ENCODE measurements at places on chromosomes 13 and 19. TPM values are rescaled to one million over a fixed set of nuclear protein-coding genes. Genes with fewer than 3 reads are reported as not detected.
A peak's percentile ranks its signal among the peaks of the same experiment; 100 is the strongest.

DNA sequence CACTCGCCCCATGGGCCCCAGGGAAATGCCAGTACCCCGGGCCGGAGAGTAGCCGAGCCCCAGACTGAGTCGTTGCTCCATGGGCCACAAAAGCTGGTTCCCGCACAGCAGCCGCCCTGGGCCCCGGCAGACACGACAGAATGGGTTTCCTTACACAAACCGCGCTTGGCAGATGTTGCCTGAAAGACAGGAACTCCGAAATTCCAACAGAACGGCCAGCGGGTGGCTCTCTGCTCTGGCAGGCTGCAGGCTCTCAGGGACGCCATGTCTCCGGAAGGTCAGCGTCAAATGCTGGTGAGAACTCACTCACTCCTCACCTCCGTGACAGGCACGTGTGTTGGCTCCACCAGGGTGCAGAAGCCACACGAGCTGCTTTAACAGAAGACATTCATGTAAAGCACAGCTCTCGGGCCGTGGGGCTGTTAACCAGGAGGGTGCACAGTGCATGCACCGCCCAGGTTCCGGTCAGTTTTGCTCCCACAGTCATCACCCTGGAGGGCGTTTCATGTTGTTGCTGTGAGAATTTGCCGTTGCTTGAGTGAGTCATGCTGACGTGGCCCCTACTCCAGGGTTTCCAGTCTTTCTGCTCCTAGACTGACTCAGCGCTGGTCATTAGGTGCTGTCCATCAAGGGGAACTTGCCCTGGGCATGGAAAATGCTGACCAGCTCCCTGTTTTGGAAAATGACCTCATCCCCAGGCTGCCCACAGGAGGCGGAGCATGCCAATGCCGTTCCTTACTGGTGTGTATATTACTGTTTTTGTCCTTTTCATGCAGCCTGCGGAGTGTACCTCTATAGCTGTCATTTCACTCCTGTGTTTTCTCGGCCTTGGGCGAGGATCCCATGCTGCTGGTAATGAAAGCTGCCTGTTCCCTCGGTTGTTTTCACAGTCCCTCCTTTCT, 44.8 kb downstream of the ANKRD10 start:
- peak; percentile 86 for DNase-seq

- no peak for DNase-seq
Measured at GRCh38 chr13:40381935-40382764, 284.3 kb downstream of the FOXO1 start.

The LHB gene
- total RNA-seq, result not detected

DNA sequence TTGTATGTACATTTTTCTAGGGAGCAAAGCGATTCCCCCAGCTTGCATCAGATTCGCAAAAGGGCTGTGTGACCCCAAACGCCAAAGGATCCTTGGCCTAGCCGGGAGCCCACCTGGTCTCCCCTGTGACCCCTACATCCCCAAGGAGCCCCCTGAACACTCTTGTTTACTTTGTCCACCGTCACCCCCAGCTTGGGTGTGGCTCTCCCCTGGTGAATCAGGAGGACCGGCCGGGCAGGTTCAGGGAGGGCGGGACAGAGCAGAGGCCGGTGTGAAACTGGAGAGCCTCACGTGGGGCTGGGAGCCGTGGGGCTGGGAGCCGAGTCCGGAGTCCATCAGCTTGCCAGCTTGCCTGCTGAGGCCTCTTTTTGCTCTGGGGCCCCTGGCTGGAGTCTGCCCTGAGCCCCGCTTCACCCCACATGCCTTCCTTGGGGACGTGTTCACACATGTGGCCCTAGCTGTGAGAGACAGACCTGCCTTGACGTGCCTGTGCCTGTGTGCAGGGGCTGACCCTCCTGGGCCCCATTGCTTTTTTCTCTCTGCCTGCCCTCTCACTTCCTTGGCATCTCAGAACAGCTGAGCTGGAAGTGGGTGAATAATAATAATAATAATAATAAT, 2.0 kb downstream of the ITPKC start:
- peak; percentile 89 for DNase-seq

DNA sequence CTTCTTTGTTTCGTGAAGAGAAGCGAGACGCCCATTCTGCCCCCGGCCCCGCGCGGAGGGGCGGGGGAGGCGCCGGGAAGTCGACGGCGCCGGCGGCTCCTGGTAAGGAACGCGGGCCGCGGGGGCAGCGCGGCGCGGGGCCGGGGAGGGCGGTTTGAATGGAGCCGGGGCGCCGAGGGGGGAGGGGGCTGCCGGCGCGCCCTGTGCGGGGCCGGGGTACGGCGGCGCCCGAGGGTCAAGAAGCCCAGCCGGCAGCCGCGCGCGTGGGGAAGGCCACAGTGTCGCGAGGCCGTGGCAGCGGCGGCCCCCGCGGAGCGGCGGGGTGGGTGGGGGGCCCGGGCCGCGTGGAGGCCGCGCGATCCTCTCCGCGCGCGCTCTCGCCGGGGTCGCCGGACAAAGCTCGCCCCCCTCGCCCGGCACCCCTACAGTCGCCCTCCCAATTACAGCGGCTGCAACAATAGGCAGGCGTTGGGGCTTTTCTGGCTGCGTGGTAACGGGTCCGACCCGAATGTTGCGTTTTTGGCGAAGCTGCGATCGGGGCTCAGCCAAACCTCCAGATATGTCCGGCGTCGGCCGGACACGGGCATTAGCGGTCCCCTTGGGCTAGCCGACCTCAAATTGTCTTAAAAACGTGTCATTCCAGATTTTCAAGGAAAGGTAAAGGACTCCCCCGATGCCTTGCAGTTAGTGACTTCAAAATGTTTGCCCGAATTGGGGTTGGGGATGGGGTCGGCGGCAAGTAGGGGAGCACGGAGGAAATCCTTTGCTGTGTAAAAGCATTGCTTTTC, 437 bp downstream of the SMARCA4 start:
- no peak for DNase-seq

GRCh38 chr13:44972956-44973581, 16.2 kb downstream of the NUFIP1 start:
- DNase-seq, result no peak

DNA sequence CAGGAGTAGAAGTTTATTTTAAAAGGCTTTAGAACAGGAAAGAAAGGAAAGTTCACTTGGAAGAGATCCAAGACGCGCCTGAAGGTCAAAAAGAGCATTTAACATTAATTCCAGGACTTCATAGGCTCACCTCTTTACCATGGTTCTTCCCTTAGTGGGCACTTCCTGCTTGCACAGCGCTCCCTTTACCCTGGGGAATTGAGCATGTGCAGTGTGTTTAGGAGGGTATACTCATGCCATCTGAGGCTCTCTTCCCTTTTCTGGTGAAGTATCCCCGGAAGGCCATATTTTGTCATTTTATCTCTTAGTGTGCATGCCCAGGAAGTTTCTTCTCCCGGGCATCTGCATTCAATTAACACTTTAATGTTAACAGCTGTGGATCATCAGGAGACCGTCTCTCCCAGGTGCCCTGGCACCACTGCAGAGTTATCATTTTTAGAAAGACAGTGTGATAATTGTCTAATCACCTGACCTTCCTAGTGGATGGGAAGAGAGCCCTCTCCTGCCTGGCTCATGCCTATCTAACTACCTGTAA, 66.1 kb upstream of the ABCC4 start:
- no peak for DNase-seq

The GIPC1 gene
- 105 TPM for total RNA-seq

GRCh38 chr19:45615795-45616703, 14.0 kb upstream of the GPR4 start:
- DNase-seq, result peak; percentile 87

DNA sequence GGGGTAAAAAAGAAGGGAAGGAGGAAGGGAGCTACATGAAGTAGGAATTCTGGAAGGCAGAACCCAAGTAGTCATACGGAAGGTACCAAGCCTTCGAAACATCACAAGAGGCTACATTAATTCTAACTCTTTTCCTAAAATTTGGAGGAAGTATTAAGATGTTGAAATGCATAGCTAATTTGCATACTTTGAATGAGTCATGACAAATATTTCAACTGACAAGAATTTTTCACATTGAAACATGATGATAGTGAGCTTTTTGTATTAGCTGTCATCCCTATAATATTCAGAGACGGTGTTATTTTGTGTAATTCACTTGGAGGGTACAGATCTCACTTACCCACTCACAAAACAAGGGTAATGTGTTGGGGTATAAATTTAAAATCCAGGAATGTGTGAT, 9.1 kb upstream of the ACOD1 start:
- no peak for DNase-seq

DNA sequence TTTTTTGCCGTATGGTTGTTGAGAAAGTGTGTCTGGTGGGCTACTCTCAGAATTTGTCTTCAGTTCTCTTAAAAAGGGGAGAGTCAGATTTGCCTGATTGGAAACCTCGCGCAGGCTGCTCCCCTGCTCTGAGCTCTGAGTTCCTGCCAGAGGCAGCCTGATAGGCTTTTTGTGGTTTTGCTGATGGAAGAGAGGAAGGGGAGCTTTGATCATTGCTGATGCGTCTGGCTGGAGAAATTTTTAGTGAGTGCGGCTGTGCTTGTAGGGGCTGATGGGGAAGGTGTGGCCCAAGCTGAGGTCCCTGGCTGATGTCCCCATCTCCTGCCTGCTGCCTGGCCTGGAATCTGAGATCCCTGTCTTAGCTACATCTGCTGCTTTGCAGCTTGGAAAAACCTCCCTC, 2.8 kb downstream of the CHST8 start:
- no peak for DNase-seq
